ENCODE measurements at places on chromosomes 4 and X.

DNA sequence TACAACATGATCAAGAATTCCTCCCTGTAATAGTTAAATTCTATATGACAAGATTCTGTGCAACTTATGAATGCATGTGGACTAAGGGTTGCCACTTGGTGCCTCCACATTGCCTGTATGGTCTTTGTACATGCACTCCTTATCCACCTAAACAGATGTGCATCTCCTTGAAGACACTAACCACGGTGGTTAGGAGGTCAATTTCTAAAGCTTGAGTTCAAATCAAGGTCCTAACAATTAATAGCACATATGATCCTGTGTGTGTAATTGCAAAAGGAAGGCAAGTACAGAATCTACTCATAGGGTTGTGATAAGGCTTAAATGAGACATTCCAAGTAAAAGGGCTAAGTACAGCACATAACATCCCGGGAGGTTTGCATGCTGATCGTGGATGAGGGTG, 1.5 kb upstream of the IL21 start:
- DNase-seq: no peak

DNA sequence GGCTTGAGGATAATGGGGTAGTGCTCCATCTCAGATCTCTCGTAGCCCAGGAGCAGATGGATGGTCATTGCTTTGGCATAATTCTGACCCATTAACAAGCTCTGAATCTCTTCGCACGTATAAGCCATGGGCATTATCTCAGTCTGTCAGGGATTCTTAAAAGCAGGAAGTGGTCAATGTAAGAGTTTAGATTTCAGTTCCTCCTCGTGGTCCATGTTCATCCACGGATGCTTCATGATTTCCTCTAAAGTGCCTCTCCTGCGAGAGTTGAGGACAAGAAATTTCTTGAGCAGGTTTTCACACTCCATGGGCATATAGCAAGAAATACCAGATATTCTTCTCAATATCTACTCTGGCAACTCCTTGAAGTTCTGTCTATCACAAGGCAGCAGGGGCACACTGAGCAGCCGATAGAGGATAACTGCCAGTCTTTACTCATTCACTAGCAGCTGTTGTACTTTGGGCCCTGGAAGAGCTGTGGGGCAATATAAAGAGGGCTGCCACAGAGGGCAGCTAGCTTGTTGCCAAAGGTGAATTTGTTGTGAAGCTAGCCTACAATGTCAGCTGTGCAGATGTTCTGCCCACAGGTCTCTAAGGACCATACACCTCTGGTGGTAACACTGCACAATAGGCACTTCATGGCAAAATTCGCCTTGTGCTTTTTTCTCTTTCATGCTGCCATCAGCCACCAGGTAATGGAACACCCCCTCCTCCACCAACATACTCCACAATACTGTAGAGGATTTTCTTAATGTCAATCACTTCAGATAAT, 52.0 kb upstream of the WDR17 start:
- DNase-seq: no peak

GRCh38 chr4:169956091-169956843, 69.9 kb downstream of the MFAP3L start:
- DNase-seq: no peak

GRCh38 chr4:76639288-76639687, 204.3 kb downstream of the SHROOM3 start:
- no peak for DNase-seq

GRCh38 chr4:145012841-145013240, 85.2 kb downstream of the ANAPC10 start:
- DNase-seq: no peak

DNA sequence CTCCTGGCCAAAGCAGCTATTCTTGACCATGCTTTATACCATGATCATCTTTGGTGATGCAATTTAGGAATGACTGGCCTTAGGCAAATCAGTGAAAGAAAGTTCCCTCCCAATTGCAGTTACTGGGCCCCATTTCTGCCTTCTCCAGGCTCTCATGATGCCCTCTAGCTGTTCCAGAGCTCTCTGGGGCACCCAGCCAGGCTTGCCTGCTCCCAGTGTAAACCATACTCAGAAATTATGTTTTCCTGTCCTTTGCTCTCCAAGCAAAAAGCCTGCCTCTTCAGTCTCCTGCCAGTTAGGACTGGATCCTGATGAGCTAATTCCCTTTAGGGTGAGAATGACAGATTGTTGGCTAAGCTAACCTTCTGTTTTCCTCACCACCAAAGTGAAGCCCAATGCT, 85.3 kb upstream of the RBPJ start:
- DNase-seq: no peak

DNA sequence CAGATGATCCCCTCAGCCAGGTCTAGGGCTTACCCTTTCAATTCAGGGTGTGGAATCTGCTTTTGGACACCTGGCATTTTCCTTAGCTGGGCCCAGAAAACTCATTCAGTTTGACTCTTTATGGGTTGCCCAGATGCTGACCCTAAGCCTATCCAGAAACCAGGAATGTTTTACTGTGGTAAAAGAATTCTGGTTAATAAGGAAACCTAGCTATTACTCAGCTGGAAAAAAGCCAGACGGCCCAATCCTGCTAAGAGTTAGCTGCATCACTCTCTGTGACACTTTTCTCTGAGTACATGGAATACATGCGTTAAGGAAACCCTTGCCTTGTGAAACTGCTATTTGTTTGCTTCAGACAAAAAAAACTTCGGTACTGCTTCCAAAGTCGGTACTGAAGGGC, 28.0 kb downstream of the ING2 start:
- no peak for DNase-seq

GRCh38 chr4:137968956-137969678, 273.0 kb downstream of the SLC7A11 start:
- DNase-seq: no peak
